ENCODE measurements at places on chromosomes 5 and 9.

DNA sequence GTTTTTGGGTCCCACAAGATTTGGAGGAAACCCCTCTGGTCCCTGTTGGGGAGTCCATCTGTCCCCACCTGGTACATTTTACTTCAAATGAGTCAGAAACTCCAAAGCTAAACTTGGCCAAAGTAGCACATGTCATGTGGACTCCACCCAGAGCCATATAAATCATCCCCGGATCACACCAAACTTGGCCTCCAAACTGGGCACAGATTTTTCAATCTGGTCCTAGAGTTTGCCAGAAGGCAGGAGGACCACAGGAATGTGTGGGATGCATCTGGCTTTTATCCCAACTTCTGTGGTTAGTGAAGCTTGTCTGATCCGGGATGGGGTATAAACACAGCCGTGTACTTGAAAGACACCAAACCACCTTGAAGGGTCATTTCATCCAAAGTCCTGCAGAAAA is 66.3 kb downstream of the MAT2B start:
- no peak for DNase-seq

- DNase-seq = no peak
These were observed 200.8 kb downstream of the PLK2 start for GRCh38 chr5:58258984-58259684.

DNA sequence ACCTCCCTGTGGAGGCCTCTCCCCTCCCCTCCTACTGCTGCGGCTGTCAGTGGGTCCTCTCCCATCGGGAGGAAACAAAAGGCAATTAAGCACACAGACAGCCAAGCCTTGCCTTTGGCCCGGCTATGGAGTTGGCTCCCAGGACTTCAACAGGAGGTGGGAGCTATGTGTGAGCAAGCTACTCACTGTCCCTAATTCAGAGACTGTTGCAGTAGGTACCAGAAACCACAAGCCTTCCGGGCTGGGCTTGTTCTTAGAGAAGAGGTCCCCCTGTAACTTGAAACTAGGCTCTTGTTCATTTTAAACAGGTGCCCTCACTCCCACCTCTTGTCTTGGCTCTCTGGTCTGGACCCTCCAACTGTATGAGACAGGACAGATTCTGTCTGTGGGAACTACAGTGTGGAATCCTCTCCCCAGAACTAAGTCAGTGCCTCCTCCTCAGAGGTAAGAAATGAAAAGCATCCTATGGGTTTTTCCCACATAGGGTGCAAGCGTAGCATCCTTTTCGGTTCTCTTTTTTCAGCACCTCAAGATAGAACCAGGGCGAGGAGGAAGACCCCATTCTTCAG is 561.1 kb downstream of the EBF1 start:
- DNase-seq = no peak

DNA sequence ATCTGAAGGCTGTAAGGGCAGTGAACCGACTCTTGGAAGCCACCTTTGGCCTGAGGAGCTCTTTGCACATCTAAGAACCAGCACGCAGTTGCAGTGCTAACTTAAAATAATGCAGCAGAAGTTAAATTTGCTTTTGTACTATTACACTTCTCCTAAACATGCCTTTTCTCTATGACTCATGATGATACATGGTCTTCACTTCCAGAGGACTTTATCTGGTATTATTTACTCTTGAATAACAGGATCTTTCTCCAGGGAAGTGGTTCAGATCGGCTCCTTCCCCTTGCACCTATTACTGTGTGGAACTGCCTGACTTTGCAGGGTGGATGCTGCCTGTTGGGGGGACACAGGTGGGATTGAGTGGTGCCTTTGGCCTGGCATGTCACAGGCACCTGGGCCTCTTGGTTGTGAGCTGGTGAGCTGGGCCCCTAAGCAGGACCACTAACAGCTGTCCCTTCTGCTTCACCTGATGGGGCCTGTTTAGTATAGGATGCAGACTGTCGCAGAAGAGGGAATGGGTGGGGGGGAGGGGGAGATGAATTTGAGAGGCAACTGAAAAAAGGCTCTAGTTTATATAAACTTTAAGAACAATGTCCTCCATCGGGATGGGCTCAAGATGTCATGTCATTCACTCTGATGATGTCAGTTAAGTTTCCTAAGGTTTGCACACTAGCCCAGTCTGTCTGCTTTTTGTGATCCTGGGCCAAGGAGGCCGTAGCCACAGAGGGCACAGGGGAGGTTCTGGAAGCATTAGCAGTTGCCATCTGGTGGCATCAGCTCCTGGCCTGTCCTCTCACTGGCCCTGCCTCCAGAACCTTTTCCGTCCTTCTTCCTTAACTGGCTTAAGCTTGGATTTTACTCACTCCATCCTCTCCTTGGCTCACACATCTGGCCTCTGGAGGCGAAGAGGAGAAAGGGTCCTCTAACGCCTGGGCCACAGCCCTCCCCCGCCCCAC is 33.9 kb upstream of the GABBR2 start:
- no peak for DNase-seq

- DNase-seq = no peak
These were observed 126.0 kb downstream of the SUSD1 start for GRCh38 chr9:112048924-112049691.

GRCh38 chr5:6590581-6590980 is 42.3 kb downstream of the NSUN2 start:
- no peak for DNase-seq

GRCh38 chr5:178642351-178642909 is 15.6 kb upstream of the CLK4 start:
- no peak for DNase-seq

- DNase-seq = no peak
These were observed 48.7 kb upstream of the CDK20 start for GRCh38 chr9:88023001-88023400.

DNA sequence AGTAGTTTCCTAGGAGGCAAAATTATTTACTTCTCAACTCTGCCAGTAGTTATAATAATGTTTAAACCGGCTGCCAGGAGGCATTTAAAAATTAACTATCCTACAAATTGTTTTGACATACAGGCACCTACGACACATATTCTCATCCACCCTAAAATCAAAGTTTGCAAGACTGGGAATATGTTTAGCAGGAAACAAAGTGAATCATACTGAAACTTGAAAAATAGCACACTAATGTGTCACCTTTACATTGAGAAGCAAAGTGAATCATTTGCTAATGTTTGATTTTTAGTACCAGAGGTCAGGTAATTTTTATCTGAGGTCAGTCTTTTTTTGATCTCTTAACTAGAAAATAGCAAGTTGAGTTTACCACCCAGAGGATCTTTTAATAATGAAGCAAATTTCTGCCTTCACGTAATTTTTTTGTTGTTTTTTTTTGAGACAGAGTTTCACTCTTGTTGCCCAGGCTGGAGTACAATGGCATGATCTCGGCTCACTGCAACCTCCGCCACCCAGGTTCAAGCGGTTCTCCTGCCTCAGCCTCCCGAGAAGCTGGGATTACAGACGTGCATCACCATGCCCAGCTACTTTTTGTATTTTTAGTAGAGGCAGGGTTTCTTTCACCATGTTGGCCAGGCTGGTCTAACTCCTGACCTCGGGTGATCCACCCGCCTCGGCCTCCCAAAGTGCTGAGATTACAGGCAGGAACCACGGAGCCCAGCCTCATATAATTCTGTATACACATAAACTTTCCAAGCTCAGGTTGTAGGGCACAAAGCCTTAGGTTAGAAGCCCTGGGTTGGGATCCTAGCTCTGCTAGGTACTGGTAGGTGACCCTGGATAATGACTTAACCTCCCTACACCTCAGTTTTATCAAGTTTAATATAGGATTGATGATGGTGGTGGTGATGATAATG is 124.3 kb downstream of the UGCG start:
- no peak for DNase-seq

- DNase-seq = no peak
These were observed 147.4 kb upstream of the RPS23 start for GRCh38 chr5:82425591-82425990.

- DNase-seq = no peak
These were observed 528.9 kb upstream of the ZNF462 start for GRCh38 chr9:106334081-106334480.

DNA sequence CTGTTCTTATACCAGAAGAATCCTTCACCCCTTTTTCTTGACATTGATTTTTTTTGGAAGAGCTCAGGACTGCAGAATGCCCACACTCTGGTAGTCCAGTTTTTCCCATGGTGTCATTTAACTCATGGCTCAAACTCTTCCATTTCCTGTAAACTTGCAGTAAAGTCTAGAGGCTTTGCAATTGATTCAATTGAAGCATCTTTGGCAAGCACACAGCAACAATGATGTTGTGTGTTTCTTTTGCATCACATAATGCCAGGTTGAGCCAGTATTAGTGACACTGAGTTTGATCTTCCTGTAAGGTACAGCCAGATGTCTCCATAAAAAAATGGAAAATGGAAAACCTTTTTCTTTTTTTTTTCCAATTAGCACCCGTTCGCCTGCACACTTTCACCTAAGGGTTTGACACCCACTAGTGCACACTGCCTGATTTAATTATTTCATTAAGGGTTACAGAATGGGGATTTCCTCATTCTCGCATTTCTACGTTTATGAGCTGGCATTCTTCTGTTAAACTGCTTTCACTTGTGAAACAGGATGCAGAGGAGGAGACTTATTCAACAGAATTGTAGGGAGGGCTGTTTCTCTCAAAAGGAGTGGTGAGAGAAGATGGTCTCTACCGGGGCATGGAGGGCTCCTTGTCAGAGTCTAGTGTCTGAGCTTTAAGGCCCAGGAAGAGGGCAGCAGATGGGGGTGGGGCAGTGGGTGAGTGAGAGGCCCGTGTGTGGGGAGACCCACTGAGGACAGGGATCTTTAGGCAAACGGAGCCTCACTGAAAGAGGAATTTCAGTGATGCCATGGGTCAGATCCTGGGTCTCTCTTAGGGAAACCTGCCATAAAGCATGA is 2.2 kb upstream of the S1PR3 start:
- DNase-seq = no peak

- DNase-seq = no peak
These were observed 74.8 kb upstream of the PIK3R1 start for GRCh38 chr5:68140763-68141162.

- DNase-seq = no peak
These were observed 5.6 kb upstream of the RFK start for GRCh38 chr9:76399856-76400255.

- DNase-seq = no peak
These were observed 222.6 kb downstream of the MEF2C start for GRCh38 chr5:88660264-88660946.

DNA sequence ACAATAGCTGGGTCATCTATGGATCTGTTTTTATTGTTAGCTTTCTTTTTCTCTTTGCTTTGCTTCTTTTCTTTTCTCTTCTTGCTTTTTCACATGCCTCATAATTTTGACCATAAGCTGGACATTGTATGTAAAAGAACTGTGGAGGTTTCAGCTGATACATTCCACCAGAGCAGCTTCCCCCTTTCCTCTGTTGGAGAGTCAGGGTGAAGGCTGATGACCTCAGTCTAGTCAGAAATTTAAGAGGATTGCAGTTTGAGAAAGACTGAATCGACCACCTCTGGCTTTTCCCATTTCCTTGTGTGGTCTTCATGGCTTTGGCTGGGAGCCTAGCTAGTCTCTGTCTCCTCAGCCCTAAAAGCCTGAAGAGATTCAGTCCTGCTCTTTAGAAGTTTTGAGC is 42.0 kb downstream of the KCNIP1 start:
- DNase-seq = no peak

DNA sequence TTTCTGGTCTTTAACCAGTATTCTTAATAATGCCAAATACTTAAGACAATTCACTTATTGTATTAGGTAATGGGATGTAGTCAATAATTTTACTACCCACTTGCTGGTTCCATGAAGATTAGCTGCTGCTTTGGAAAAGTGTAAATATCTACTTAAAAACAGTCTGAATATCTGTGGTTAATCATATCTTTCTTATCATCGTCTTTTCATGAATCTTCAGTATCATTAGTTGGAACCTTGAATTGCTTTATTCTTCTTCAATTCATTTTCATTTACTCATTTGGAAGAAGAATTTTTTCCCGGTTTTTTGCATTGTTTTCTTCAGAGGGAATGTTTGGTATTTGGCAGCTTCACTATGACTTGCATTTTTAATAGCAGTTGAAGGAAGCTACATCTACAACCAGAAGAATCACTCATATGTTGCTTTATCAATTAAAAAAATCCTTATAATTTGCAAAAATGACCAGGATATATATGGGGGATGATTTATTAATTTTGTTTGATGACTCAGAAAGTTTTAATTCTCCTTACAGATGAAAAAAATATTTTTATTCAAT is 1398.3 kb upstream of the CDH6 start:
- no peak for DNase-seq

DNA sequence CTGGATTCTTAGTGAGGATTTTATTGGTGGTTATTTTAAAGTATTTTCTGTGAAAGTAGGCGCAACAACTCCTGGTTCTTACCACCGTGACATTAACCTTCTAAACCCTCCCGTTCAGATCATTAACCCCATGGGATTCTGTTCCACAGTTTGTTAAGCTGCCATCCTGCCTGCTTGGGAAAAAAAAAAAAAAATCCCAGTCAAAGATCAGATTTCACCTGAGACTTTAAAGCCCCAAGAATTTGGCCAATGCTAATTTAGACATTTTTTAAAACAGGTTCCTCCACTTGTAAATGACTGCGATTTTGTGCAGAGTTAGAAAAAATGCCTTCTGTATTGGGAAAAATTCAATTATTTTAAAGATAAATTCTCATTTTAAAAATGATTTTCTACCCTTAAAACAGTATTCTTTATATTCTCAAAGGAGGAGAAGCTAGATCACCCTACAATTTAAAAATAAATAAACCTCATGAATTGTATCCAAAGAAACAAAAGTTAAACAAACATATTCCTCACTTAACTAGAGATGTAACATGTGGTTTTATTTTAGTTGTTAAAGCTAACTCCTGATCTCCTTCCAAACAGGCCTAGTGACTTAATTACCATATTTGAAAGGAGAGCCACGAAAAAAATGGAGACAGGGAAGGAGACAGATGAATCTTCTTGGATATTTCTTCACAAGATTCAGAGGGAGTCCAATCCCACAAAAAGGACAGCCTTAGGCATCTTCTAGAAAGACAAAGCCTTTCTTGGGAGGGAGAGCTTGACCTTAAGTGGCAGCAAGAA is 93.1 kb upstream of the IFNK start:
- DNase-seq = no peak

DNA sequence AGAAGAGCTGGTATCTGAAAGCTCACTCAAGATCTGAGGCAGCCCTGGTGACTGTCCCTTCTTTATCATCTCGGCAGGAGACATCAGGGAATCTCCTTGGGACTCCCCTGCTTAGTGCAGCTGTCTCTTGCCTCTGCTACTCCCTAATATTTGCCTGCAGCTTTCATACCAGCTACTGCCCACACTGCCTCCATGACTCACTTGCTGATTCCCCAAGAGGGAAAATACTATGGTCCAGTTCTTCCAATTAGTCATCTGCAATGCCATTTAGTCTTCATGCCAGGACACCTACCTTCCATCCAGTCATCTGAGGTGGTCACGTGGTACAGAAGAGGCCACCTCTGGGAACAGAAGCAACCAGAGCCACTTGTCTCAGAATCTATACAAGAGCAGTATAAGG is 270.8 kb downstream of the NTRK2 start:
- no peak for DNase-seq

DNA sequence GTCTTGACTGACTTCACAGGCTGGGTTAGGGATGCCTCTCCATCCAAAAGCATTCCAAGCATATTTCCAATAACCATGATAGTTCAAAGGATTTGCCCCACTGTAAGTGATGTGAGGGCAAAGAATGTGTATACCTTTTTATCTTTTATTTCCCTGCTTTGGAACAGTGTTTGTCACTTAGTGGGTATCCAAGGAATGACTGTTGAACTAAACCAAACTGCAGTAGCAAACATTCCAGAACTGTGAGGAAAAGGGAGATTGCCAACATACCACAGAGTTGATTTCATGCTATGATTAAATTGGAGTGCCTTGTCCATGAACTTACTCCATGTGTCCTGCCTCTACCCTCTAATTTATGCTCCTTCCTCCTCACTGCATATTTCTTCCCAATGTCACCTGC is 400.0 kb downstream of the KIAA0825 start:
- DNase-seq = no peak
